ENCODE measurements at places on chromosomes 7 and 10.
A peak's percentile ranks its signal among the peaks of the same experiment; 100 is the strongest.

- DNase-seq: no peak
These were observed 15.2 kb downstream of the ZNF282 start for GRCh38 chr7:149210551-149210950.

DNA sequence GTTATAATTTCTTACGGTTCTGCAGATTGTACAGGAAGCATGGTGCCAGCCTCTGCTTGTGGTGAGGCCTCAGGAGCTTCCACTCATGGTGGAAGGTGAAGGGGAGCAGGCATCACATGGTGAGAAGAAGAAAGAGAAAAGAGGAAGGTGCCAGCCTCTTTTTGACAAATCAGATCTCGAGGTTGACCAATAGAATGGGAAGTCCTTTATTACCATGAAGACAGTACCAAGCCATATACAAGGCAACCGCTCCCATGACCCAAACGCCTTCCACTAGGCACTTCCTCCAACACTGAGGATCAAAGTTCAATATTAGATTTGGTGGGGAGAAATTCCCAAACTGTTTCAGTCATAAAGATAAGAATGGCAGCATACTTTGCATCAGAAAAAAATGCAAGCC, 502.8 kb downstream of the GLRX3 start:
- DNase-seq: no peak

- DNase-seq: no peak
These were observed 101.7 kb upstream of the SVIL start for GRCh38 chr10:29736366-29737073.

- no peak for DNase-seq
These were observed 321.7 kb upstream of the LRGUK start for GRCh38 chr7:133805426-133805825.

DNA sequence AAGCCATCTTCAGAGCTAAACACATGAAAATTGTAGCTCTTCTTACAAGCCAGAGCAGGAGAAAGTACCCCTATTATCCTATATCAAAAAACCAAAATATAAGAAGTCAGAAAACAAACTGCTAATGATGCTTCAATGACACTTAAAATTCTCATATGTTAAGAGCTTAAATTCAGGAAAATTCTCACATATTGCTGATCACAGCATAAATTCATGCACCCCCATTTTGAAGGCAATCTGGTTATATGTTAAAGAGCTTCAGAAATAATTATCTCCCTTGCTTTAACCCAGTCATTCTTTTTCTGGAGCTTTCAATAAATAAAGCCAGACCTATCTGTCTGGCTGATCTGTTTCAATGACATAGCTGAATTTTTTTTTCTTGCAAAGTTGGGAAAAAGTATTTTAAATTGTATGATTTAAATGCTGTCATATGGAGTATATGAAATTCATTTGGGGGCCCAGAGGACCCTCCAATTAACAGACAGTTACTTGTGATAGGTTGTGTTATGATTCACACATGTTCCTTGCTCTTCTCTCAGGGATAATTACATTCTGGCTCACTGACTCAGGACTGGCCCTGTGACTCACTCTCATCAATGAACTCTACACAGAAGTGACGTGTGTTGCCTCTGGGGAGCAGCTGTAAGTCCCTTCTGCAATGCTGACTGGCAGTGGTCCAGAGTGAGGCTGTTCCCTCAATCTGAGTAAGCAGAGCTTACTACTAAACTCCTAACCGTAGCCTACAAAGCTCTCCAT, 85.2 kb downstream of the HGF start:
- no peak for DNase-seq

GRCh38 chr7:110988890-110989501, 101.9 kb upstream of the LRRN3 start:
- DNase-seq: no peak

- no peak for DNase-seq
These were observed 7.5 kb downstream of the AGK start for GRCh38 chr7:141558544-141559183.

GRCh38 chr7:54556121-54556520, 13.9 kb downstream of the VSTM2A start:
- no peak for DNase-seq

- no peak for DNase-seq
These were observed 730.5 kb downstream of the ZWINT start for GRCh38 chr10:55630491-55631056.

DNA sequence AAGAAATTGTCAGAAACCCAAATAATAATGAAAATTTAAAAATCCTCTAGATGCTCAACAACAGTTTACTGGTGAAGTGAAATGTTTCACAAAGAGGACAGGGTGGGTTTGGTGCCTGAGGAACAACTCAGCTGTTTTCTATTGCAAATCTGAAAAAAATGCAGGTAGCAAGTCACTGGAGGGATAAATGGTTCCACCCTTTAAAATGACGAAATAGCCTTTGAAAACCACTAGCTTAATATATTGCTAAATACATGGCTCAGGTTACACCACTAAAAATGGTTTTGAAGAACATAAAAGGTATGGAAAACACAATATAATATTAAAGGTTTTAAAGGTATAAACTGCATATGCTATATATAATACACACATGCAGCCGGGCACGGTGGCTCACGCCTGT, 69.5 kb downstream of the LMBR1 start:
- DNase-seq: no peak

GRCh38 chr10:68553138-68553537, 7.0 kb upstream of the TET1 start:
- DNase-seq: no peak

GRCh38 chr10:129870474-129870757, 93.7 kb downstream of the EBF3 start:
- no peak for DNase-seq

DNA sequence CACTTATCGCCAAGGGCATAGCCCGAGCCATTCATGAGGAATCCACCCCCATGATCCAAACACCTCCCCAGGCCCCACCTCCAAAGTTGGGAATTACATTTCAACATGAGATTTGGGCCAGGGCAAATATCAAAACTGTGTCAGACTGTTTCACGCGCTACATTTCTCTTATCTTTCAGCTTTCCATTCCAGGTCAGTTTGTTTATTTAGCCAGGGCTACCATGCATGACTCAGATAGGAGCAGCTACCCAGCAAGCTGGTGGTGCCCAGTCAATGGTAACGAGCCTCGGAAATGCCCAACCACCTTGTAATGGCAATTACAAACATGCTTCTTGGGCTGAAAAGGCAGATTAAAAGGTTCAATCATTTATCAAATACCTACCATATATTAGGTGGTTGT, 43.6 kb upstream of the BAMBI start:
- DNase-seq: no peak

DNA sequence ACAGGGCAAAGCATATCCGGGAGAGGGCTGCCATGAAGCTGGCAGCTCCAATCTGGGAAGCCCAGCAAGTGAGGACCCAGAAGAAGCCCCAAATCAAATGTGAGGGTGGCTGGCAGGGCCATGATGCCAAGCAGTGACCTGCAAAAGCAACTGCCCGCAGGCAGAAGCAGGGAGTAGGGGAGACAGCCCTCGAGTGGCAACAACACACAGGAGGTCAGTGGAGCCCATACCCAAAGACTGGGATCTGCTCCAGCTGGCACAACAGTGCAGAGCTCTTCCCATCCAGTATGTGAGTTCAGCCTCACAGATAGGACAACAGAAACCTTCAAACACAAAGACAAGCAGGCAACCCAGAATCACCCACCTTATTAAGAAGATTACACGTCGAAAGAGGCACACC, 45.0 kb downstream of the GRID1 start:
- no peak for DNase-seq

DNA sequence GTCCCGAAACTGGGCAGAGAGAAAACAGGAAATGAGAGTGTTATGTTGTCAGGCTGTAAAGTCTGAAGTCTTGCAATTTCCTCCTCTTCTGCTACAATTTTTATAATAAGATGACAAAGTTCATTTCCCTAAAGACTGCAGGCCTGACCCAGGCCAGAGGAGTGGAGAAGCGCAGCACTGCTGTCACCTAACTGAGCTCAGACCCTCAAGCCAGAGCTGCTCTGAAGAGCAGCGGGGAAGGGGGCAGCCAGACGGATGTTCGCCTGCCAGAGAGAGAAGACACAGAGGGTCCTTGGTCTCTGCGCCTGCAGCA, 12.6 kb upstream of the AOAH start:
- no peak for DNase-seq

- DNase-seq: no peak
These were observed 352.6 kb downstream of the ADRA2A start for GRCh38 chr10:111429288-111430028.

- DNase-seq: no peak
These were observed 60.2 kb upstream of the NRBF2 start for GRCh38 chr10:63072951-63073350.

- DNase-seq: no peak
These were observed 5.3 kb downstream of the SH3PXD2A start for GRCh38 chr10:103849880-103850571.

GRCh38 chr7:40717242-40717641, 582.4 kb downstream of the SUGCT start:
- no peak for DNase-seq

GRCh38 chr7:95527033-95527775, 41.5 kb downstream of the ASB4 start:
- no peak for DNase-seq

GRCh38 chr7:99308461-99309074, 17.1 kb upstream of the ARPC1A start:
- no peak for DNase-seq

DNA sequence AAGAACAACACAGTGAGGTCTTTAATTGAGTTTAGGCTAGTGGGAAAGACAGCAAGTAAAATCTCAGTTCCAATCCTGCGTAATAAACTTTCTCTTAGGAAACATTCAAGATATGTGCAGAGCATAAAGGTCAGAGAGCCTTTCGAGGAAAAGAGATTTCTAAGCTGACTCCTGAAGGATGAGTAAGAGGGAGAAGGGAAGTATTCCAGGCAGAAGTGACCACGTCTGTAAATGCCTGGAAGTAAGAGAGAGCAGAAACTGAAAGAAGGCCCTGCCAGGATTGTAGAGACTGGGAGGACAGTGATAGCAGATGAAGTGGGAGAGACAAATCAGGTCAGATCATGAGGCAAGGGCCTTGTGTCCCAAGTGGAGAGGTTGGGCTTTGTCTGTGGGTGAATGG, 41.8 kb downstream of the PNLIPRP3 start:
- no peak for DNase-seq

DNA sequence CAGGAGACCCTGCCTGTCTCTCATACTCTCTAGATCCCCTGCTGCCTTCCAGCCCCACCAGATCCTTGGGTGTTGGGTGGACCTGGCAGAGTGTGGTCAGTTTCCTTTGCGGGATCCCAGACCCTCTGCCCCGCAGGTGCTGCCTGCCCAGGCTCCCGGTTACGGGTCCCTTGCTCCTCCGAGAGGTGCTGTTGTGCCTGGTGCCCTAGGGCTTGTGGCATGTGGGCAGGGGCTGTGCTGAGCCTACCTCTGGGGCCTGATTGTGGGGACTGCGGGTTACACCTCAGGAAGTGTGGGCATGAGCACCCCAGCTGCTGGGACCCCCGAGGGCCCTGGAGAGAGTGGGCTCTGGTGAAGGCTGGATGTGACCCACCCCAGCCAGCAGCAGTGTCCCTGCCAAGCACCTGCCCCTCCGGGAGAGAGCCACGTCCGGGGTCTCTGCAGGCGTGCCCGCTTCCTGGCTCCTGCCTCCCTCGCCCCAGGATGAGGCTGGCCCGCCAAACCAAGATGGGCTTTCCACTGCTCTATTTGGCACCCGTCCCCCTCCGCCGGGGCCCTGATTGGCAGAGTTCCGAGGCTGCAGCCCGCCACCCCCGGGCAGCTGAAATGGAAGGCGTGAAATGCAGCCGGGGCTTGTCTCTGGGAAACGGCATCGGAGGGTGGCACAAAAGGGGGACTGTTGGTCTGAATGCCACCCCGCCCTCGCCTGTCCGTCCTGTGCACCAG, 17.0 kb downstream of the CLIP2 start:
- DNase-seq: no peak

- DNase-seq: no peak
These were observed 294.3 kb upstream of the KIAA1217 start for GRCh38 chr10:23914641-23915040.

- DNase-seq: peak; percentile 61
These were observed at the start of gene PRXL2A for GRCh38 chr10:80408242-80409101. Gene PRXL2A, plus strand, starts transcription at chr10:80408551. Its CDS starts 11,917 bp downstream, at chr10:80420468.
